ENCODE measurements at places on chromosomes 7 and 10.

DNA sequence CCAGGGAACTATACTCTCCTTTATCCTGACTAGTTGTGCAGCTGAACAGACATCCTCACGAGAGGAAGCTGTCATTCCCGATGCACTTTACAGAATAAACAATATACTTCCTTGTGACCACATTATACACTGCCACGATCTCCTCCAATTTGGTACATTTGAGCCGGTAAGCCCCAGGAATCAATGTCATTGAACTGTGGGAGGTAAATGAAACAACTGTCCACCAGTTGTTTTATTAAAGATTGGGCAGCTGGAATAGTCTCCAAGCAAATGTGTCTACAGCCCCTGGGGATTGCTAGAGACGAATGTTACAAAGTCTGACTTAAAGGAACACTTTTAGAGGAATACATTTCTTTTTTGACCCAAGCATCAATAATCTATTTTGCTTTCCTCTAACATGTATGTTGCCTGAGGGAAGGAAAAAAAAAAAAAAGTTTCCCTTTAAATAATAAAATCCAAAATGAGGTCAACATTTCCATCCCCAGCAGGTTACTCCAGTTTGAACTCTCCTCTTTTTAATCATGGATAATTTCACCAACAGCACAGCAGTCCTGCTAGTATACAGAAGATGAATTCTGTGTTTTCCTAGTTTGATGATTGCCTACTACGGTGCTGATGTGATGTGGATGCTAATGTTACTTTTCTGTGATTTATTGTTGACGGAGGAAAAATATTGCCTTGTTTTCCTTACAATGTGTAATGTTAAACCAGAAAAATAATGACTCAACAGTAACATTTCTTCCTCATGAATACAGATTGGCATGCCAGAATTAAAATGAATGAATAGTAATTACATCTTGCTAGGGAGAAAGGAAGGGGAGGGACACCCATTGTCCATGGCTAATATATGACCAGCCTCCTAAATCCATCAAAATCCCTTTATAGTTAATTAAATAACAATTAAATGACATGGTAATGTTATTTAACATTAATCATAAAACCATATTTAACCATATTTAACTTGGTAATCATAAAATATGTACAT is 360.9 kb downstream of the NEBL start:
- H3K4me3 ChIP-seq, result no peak overlapping the region
- no peaks in the 10 kb centered on the region for H3K36me3 ChIP-seq
- no peak overlapping the region for H3K27ac ChIP-seq
- H3K27me3 ChIP-seq, result no peaks in the 10 kb centered on the region

- no peak overlapping the region for H3K27ac ChIP-seq
- no peak overlapping the region for H3K4me3 ChIP-seq
- H3K4me1 ChIP-seq, result no peaks in the 10 kb centered on the region
- no peaks in the 10 kb centered on the region for H3K27me3 ChIP-seq
- DNase-seq, result no peak
- no peaks in the 10 kb centered on the region for H3K36me3 ChIP-seq
Measured at GRCh38 chr10:50874723-50875122, 10.7 kb downstream of the A1CF start.

DNA sequence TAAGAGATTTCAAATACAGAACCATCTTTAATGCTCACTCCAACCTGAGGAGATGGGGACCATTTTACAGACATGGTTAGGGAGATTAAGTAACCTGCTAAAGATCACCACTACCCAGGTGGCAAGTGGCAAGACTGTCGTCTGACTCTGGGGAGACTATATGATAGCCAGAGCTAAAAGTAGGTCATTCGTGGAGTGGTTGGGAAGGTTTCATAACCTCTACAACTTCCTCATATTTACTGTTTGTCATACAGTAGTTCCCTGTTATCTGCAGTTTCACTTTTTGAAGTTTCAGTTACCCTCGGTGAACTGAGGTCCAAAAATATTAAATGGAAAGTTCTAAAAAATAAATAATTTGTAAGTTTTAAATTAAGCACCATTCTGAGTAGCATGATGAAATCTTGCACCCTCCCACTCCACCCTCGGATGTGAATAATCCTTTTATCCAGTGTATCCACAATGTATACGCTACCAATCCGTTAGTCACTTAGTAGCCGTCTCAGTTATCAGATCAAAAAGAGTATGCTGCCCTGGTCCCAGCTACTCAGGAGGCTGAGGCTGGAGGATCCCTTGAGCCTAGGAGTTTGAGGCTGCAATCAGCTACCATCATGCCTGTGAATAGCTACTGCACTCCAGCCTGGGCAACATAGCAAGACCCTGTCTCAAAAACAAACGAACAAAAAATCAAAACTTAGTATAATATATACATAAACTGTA is 14.9 kb upstream of the LGI1 start:
- no peak overlapping the region for H3K4me3 ChIP-seq
- DNase-seq, result no peak
- no peak overlapping the region for H3K27ac ChIP-seq
- H3K27me3 ChIP-seq, result no peaks in the 10 kb centered on the region

GRCh38 chr7:157113607-157114006 is 25.1 kb upstream of the UBE3C start:
- DNase-seq, result no peak
- H3K27me3 ChIP-seq, result no peaks in the 10 kb centered on the region
- H3K27ac ChIP-seq, result no peak overlapping the region
- no peak overlapping the region for H3K4me3 ChIP-seq
- H3K36me3 ChIP-seq, result no peaks in the 10 kb centered on the region
- H3K4me1 ChIP-seq, result no peaks in the 10 kb centered on the region

- H3K27ac ChIP-seq, result no peak overlapping the region
- no peak for DNase-seq
- H3K36me3 ChIP-seq, result peaks cover 2% of the 10 kb centered on the region
Measured at GRCh38 chr10:103792547-103792946, 62.8 kb downstream of the SH3PXD2A start.

DNA sequence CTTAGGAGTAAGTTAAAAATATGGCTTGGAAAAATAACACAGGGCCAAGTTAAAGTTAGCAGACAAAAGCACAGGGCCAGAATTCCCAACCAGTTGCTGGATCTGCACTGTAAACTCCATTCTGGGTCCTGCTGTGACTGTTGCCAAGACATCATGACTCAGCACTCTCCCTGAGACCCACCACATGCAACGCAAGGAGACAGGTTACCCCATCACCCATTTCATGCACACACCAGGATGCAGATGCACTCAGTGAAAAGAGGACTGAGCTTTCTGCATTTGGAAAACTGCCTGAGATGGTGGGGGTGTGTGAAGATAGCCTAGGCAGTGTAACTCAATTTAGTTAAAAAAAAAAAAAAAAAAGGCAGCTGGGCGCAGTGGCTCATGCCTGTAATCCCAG is 97.6 kb upstream of the ZNF438 start:
- peaks cover 6% of the 10 kb centered on the region for H3K4me1 ChIP-seq
- H3K36me3 ChIP-seq, result no peaks in the 10 kb centered on the region
- no peak for DNase-seq
- no peak overlapping the region for H3K4me3 ChIP-seq
- H3K27me3 ChIP-seq, result no peaks in the 10 kb centered on the region
